ENCODE measurements at places on chromosomes 5 and 9.

- DNase-seq: no peak
Observed at GRCh38 chr5:96067894-96068614, 106.4 kb upstream of the ELL2 start.

DNA sequence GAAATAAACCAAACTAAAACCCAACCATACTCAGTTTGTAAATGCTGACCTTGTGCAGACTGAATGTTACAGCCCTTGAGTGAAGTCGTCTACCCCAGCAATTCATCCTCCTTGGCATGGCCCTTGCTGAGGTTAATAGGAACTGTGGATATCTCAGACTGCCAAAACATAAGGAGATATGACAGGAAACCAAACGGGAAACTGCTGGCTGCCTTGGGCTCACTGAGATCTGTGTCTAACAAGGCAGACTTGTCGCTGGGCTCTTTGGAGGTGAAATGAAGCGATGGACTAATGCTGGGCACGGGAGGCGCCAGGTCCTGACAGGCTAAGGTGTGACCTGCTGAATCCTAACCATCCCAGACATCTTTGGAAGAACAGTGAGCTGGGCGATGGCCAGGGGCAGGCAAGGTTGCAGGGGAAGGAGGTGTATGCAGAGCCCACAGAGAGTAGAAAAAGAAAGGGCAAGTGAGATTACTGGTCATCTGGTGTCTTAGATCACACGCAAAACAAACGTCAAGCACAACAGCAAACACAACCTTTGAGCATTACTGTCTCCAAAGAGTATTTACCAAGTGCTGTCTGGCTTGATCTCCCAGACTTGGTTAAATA, 44.6 kb upstream of the ALDH1A1 start:
- DNase-seq: no peak

DNA sequence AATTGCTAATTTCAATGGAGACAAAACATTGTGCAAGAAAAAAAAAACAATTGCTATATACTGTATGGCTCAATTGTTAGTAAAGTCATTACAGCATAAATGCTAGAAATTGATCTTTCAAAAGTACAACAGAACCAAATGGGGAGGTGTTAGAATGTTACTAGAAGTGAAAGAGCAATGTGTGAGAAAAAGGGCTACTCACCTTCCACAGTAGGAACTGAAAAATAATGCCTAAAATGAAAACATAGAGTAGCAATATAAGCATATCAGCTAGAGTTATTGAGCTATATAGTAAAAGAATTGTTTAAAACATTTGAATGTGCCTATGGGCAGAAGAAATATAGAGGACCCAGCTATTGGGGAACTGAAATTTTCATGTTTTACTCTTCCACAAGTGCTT, 10.9 kb upstream of the RXFP3 start:
- DNase-seq: no peak

DNA sequence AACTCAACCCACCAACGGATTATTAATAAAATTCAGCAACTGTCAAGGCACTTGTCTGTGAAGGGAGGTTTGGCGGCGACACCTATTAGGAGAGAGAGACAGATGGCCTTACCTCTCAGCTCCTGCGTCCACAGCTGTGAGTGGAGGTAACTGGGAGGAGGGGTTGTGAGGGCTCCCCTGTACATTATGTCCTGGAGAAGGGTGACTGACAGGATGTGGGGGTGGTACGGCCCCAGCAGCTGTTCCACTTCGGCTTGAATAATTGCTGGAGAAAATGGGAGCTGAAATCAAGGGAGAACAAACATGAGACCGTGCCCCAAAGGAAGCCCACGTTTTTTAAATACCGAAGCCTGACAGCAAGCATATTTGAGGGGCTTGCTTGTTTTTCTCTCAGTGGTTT, 353.5 kb upstream of the RFX3 start:
- no peak for DNase-seq

DNA sequence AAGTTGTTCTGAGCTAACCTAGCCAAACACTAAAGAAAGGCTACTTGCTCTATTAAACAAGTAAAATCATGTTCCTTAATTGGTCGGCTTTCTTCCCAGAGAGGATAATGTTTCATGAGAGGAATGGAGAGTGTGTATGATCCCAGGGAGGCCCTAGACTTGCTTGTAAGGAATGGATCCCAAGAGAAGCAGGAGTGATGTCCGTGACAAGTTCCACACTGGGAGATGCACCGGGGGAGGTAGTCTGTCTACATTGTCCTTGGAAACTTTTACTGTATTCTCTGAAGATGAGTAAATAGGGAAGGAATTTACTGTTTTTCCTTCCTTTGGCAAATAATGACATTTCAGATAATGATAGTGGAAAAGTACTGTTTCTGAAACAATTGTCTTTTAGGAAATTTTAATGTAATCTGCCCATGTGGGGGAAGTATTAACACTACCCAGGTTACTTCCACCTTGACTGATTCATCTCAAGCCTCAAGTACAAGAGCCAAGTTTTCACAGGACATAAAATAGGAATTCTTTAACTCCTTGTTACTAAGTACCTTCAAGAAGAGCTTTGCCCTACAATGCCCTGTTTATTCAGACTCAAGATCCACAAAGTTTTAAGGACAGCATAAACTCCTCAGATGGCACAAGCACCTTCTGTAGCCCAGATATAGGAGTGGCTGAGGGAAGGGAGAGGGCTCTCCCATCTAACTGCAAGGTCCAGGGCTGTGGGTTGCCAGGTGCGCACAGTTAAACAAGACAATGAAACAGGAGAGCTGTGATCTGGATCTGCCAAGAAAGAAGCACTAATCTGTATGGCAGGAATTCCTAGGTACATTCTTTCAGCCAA, 152.1 kb downstream of the GNA14 start:
- no peak for DNase-seq

- DNase-seq: no peak
Observed at GRCh38 chr5:62152394-62153087, 153.5 kb upstream of the KIF2A start.

DNA sequence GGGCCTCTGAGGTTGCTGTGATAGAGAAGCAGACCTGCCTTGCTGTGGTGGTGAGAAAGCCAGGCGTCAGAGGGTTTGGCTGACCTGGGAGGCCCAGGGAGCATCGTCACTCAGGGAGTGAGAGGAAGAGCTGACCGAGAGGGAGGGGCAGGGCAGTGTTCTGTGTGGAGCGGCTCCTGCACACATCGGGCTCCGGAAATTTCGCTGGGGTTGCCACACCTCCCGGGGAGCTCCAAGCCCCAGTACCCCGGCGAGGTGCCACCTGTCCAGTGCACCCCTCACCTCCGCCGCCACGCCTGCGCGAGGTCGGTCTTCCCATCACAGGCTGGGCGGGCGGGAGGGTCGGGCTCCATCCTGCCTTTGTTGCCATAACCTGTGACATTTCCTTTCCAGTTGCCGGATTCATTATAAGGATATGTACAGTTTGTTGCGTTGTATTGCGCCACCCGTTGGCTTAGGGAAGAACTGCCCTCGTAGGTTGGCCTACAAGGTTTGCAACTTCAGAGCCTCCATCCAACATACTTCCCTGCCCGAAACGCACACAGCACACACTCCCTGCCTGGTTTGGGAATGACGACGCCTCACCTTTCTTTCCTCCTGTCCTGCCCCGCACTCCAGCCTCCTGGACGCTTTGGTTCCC, 223.2 kb downstream of the CACNA1B start:
- DNase-seq: no peak

GRCh38 chr5:7597059-7597642, 201.2 kb downstream of the ADCY2 start:
- DNase-seq: no peak

- DNase-seq: no peak
Observed at GRCh38 chr5:9209846-9210492, 335.9 kb downstream of the SEMA5A start.

GRCh38 chr5:14925326-14925725, 53.7 kb upstream of the ANKH start:
- DNase-seq: peak; percentile 23

DNA sequence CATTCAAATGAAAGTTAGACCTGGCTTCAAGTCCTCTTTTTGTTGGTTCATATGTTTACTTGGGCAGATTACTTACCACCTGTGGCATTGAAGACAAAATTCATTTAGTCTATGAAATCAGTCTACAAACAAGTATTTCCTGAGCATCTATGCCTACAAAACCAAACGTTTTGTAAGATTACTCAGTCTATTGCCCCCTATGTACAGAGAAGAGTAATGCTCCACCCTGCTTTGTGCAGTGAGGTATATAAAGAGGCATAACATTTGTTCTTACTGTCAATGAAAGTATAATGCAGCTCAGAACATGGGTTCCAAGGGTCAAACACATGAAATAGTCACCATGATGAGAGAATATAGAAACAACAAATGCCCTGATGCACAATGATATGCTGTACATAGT, 580.7 kb downstream of the KIF4B start:
- DNase-seq: no peak

GRCh38 chr5:147860641-147861025, 17.9 kb upstream of the SCGB3A2 start:
- no peak for DNase-seq

DNA sequence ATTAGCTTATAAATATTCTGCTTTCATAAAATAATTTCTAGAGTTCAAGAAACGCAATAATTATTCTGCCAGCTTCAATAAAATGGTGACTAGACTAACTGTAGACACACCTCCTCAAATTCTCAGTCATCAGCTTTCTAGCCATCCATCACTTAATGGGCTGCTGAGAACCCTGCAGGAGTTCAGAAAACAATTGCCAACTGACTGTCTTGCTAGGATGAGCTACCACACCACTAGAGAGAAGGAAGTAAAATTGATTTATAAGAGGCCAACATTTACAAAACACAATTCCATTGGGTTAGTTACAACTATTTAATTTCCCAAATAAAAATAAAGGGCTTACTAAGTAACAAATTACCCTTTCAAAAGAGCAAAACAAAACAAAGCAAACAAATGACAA, 126.5 kb upstream of the PAPPA start:
- DNase-seq: no peak

- no peak for DNase-seq
Observed at GRCh38 chr5:54651482-54652076, 134.0 kb downstream of the SNX18 start.

- no peak for DNase-seq
Observed at GRCh38 chr5:136642976-136643375, 277.6 kb upstream of the TRPC7 start.

DNA sequence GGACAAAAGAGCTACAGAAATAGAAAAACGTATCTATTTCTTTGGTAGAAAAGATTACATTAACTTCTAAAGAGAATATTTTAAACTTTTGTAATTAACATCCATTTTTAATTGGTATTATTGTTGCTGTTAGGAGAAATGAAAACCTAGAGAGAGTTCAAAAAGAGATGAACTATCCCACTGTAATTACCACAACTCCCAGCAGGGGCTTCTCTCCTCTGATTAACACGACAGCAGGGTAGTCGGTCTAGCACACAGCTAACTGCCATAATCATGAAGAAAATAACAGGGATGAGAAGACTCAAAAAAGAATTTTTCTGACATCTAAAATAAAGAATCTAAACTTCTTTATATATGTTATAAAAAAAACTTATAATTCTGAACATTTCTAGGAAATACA, 86.2 kb upstream of the CDH9 start:
- peak; percentile 58 for DNase-seq

GRCh38 chr5:90267646-90268045, 141.9 kb downstream of the CETN3 start:
- no peak for DNase-seq

All from Kasumi-1 (cell line).